ENCODE measurements at places on chromosomes 6 and 20.

DNA sequence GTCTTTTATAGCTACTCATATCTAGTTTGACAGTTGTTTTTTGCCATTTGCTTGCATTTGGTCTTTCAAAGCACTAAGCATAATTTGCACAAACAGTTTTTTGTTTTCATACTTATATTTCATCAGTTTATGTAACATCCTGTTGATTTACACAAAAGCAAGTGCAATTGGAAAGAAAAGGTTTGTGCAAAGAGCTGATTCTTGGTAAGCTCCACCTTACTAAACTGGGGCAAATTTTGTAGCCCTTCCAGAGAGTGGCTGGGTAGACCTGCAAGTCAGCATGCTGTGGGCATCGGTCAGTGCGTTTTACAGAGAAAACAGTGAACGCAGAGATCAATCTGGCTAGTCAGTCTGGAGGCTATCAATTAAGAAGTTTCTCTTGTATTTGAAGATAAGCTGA, 34.5 kb downstream of the TXLNB start:
- DNase-seq, result no peak

GRCh38 chr6:155290491-155290890, 23.8 kb downstream of the TFB1M start:
- no peak for DNase-seq

DNA sequence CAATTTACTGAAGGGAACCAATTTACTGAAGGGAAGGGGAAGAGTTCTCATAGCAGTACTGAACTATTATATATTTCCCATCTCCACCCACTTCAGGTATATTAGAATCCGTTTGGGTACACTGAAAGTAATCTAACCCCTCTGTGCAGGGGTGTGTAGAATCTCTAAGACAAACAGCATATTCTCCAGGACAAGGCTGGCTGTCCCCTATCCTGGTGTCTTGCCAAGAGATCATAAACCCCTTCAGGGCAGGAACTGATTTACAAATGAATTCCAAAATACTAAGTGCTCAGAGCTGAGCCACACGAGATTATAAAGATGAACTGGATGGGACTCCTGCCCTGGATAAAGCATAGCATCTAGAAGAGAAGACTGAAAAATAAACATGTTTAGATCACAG, 9.2 kb downstream of the ASF1A start:
- DNase-seq, result no peak

- no peak for DNase-seq
These were observed 477.1 kb upstream of the EYS start for GRCh38 chr6:66184091-66184490.

DNA sequence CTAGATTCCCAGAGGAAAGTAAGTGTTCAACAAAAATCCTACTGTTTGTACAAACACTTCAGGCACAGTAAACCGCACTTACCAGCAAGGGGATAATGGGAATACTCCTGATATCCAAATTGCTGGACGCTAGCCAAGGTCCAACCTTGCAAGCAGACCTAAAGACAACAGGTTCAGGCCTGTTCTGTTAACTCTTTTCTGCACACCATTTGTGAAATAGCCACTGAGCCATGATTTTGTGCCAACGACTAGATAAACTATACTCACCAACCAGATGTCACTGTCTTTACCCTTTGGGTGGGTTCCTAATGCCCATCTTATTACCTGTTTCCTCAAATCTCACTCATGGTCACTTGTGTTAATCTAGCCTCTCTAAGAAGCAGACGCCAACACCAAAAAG, 43.5 kb downstream of the GOPC start:
- no peak for DNase-seq

- no peak for DNase-seq
These were observed 23.0 kb upstream of the FAM8A1 start for GRCh38 chr6:17577059-17577458.

GRCh38 chr6:114955363-114955762, 612.5 kb upstream of the HS3ST5 start:
- no peak for DNase-seq

DNA sequence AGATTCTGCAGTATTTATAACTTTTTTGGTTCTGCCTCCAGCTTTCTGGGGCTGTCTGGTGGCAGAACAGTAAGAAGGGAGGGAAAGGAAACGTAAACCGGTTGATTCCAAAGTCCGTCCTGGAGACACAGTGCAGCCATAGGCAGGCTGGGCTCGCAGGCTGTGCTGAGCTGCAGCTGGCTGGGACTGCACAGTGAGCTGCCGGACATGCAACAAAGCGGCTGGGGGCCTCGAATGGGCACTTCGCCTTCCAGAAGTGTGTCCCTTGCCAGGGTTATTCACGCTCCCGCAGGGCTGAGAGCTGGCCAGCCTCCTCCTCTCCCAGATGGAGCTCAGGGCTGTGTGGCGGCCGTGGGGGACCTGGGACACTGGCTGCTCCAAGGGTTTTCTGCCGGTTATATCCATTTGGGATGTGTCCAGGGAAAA, 78.1 kb upstream of the CD93 start:
- DNase-seq, result no peak

- no peak for DNase-seq
These were observed 157.5 kb downstream of the TBX18 start for GRCh38 chr6:84606860-84607259.

GRCh38 chr6:84763003-84763885, 1.2 kb downstream of the TBX18 start:
- no peak for DNase-seq

DNA sequence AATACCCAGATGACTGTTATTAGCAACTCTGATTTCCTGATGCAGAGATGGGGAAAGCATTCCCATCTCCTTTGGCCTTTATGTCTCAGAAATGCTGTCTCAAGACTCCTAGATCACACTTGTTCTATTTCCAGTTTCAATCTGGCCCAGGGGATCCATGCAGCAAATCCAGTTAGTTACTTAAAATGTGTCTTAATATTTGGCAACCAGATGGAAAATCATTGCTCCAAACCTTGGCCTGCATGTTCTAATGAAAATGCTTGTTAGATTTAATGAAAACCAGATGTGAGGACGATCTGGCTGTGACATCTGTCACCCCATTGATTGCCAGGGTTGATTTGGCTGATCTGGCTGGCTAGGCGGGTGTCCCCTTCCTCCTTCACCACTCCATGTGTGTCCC, 125.2 kb downstream of the TSHZ2 start:
- no peak for DNase-seq

DNA sequence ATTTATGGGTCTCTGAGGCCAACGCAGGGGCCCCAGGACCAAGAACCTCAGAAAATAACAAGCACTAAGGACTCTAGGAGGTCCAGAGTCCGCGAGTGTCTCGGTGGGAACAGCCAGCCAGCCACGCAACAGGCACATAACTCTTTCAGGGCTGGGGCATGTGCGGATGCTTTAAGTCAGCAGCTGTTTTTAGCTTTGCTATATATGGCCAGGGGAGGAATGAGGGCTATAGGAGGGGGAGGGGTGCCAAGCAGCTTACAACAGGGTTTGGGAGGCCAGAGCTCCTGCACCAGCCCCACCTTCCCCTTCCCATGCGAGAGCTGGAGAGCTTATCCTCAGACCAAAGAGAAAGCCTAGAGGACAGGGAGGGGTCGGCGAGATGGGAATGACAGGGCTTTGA, 6.2 kb downstream of the JPH2 start:
- DNase-seq, result no peak

GRCh38 chr6:132907231-132907630, 92.9 kb downstream of the RPS12 start:
- no peak for DNase-seq

GRCh38 chr6:157759028-157759427, 64.0 kb upstream of the SNX9 start:
- no peak for DNase-seq

DNA sequence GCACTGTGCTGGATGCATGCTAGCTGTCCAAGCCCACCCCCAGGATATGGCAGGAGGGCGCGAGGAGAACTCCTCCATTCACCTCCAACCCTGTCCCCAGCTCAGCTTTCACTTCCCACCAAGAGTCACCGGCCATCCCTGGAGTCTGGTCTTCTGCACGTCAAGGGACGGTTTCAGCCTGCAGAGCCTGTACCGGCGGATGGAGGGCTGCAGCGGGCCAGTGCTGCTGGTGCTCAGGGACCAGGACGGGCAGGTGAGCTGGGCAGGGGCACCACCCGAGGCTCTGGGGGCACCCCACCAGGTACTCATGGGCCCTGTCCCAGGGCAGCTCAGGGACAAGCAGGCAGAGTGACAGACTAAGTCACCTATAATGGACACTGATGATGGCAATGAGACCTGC, 3.0 kb downstream of the TLDC2 start:
- DNase-seq, result no peak

DNA sequence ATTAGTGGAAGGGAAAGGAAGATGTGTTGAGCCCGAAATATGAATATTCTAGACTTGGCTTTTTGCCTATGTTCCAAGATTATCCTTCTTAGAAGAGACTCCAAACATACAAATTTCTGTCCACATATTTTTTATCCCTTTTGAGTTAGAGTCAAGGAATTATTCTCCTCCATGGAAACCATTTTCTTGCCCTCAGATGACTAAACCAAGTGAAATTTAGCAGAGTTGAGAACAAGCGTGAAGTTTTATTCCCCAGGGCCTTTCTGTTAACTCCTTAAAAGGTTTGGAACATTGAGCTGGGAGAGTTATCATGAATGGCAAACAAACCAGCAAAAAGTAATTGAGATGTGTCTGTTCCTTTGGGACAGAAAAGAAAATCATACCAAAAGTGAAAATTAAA, 286.1 kb upstream of the PLCB4 start:
- no peak for DNase-seq

DNA sequence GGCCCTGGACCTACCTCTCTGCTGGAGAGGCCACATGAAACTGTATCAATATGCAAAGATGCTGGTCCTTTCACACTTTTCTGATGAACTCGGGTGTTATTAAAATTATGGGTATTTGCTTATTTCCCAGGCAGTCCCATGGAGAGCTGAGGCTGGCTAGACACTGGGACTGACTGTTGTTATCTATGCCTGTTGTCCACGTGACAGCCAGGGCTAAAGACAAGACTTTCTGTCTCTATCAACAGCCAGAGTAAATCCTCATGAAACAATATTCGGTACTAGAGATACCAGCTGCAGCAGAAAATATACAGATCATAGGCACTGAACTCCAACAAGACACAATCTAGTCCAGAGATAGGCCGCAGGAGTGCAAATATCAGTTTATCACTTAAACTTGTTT, 236.4 kb downstream of the FOXA2 start:
- DNase-seq, result no peak

DNA sequence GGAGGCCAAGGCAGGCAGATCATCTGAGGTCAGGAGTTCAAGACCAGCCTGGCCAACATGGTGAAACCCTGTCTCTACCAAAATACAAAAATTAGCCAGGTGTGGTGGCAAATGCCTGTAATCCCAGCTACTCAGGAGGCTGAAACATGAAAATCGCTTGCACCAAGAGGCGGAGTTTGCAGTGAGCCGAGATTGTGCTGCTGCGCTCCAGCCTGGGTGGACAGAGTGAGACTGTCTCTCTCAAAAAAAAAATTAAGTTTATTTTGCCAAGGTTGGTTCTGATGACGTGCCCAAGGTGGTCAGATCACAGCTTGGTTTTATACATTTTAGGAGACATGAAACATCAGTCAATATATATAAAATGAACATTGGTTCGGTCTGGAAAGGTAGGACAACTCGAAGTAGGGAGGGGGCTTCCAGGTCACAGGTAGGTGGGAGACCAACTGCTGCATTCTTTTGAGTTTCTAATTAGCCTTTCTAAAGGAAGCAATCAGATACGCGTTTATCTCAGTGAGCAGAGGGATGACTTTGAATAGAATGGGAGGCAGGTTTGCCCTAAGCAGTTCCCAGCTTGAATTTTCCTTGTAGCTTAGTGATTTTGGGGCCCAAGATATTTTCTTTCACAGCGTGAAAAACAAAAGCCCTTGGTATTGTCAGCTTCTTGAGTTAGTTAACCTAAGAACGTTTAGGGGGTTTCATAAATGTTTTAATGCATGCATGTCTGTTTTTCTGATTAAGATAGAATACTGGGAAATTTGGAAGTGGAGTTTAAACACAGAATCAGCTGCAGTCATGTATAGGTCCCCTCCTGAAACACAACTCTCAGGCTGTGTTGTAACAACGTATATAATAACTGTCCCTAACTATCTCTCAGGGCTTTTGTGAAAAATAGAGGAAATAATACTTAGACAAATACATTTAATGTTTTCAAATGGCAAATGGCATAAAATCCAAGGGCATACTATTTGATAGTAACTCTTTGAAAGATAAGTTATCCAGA, 16.7 kb downstream of the ACOT13 start:
- DNase-seq, result no peak

DNA sequence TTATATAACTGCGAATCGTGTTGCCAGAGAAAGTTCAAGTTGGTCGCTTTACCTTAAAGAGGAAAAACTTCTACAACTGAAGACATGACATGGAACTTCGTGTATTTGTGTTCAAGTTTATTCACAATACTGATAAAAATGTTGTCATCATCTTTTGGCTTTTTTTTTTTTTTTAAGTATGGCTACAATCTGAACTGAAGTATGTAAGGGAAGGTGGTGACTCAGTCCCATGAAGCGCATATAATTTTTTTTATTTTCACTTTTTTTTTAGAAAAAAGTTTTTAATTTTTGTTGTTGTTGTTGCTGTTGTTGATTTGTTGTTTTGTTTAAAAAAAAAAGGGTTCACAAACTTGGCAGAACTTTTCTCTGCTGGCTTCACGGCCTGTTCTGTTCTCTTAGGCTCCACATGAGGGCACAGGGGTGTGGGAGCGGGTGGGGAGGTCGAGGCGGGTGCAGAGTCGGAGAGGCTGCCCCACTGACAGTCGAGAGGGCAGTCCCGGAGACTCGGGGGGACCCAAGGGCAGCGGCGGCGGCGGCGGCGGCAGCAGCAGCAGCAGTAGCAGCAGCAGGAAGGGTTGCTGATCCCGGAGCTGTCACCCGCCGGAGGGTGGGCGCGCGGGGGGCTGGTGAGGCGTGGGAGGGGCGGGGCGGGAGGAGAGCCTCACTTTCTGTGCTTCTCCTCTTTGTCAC, 17.0 kb downstream of the TFAP2A start:
- DNase-seq, result no peak

DNA sequence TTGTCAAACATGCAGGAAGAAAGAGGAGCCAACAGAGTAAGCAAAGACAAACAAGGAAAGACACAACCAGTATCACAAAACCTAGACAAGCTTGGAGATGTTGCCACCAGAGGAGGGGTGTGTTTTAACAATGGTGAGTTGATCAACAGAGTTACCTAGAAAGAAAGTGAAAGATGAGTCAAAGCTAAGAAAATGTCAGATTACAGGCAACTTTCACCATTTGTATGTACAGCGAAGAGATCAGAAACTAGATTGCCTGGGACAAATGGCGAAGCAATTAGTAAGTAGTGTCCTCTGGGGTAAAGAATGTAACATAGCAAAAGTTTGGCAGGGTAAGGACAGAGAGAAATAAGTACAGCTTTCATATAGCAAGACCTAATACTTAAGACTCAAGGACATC, 51.6 kb upstream of the POU3F2 start:
- no peak for DNase-seq

- no peak for DNase-seq
These were observed 14.4 kb downstream of the MKKS start for GRCh38 chr20:10419550-10420133.

DNA sequence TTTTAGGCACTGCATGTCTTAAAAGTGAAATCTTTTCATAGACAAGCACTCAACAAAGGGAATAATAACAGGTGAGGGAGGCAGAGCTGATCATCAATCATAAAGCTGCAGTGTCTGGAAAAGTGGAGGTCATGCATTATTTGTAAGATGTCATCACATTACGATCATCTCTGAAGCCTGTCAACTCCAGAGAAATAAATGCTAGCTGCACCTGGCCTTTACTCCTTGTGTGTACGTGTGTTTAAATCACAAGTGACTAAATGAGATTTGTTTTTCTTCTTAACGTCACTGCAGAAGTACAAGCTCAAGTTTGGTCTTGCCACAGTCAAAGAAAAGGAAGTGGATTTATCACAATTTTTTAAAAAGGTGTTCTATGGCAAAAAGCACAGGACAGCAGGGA, 275.5 kb upstream of the SGK1 start:
- no peak for DNase-seq

- DNase-seq, result no peak
These were observed 223.7 kb downstream of the TAF4 start for GRCh38 chr20:61841966-61842365.
